ENCODE measurements at places on chromosomes 4 and X.
A peak's percentile ranks its signal among the peaks of the same experiment; 100 is the strongest.

DNA sequence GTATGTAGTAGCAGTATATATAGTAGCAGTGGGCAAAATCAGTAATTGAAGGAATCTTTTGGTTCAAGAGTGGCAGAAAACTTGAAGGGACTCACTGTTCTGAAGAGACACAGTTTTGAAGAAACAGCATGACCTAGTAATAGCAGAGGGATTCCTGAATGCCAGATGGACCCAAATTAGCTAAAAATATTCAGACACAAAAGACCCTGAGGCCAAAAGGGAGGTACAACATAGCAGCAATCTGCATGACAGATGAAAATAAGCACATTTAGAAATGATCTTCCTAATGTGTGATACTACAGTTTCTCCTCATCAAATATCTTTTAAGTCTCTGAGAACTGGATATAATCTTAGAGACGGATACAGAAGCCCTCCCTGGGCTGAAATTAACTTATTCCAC is 536.6 kb downstream of the PPARGC1A start:
- no peak for DNase-seq

- peak; percentile 5 for DNase-seq
Measured at GRCh38 chr4:122576261-122577188, 44.3 kb downstream of the IL21 start.

GRCh38 chrX:2705046-2705832 is 14.1 kb downstream of the CD99 start:
- no peak for DNase-seq

DNA sequence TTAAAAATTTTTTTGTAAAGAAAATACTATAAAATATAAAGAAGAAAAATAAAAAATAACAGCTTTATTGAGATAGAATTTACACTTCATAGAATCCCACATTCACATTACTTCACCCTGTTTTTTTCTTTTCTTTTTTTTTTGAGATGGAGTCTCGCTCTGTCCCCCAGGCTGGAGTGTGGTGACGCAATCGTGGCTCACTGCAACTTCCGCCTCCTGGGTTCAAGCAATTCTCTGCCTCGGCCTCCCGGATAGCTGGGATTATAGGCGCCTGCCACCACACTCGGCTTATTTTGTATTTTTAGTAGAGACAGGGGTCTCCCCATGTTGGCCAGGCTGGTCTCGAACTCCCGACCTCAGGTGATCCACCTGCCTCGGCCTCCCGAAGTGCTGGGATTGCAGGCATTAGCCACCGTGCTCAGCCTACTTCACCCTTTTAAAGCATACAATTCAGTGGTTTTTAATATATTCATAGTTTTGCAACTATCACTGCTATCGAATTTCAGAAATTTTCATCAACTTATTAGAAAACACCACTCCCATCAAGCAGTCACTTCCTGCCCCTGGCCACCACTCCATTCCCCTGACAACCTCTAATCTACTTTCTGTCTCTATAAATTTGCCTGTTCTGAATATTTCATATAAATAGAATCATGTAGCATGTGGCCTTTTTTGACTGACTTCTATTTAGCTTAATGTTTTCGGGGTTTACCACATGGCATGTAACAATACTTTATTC is 48.7 kb downstream of the TMEM131L start:
- no peak for DNase-seq

GRCh38 chr4:73868206-73869129 is 725 bp upstream of the CXCL1 start:
- DNase-seq: no peak

DNA sequence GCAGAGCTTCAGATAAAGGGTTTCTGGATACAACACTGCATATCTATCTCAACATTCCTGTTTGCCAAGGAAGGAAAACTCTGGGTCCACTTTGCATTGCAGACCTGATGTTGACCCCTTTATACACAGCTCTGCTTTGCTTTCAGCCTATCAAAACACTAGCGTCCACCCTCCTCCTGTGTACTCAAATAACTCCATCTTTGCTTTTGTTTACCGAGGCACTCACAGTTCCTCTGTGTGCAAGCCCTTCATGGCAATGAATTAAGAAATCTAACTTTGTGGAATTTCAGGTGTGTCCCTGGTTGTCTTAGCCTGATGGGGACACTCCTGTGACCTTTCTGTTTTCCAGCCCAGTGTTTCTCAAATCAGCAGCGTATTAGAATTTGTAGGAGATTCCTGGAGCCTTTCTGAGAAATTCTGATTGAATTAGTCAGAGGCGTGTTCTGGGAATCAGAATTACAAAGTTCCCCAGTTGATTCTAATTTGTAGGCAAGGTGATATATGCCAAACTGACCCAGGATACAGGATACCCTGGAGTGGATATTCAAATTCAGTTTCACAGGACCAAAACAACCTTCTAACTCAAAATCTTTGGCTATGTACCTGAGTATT is 68.6 kb downstream of the DTHD1 start:
- DNase-seq: no peak

- no peak for DNase-seq
Measured at GRCh38 chr4:180150818-180151217, 2092.4 kb upstream of the TENM3 start.

DNA sequence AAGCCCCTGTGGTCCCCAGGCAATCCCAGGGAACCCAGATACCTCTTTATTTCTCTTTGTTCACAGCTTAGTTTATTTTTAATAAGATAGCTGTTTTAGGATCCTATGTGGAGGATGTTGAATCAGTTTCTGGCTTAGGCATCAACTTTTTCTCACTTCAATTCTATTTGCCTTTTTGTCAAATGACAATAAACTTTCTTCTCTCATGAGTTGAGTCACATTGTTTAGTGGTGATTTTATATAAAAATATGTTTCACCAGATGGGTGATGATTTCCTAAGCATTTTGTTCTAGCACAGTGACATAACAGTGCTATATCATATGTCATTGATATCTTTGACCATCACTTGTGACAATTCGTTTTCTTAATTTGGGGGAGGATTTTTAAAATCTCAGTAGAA is 198.1 kb upstream of the PUDP start:
- no peak for DNase-seq

DNA sequence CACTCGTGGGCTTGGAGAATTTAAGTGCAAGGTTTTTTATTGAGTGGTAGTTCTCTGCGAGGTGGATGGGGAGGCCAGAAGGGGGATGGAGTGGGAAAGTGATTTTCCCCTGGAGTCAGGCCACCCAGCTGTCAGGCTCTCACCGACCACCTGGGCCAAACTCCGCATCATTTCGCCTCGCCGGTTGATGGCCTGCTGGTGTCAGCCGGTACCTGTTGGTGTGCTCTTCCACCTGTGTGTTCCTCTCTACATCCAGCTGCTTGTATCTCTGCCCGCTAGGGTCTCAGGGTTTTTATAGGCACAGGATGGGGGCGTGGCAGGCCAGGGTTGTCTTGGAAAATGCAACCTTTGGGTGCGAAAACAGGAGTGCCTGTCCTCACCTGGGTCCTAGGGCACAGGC is 200.9 kb downstream of the DACH2 start:
- DNase-seq: no peak

GRCh38 chr4:7160439-7160838 is 31.9 kb upstream of the SORCS2 start:
- DNase-seq: no peak

GRCh38 chr4:11415409-11416070 is 13.2 kb downstream of the HS3ST1 start:
- no peak for DNase-seq

DNA sequence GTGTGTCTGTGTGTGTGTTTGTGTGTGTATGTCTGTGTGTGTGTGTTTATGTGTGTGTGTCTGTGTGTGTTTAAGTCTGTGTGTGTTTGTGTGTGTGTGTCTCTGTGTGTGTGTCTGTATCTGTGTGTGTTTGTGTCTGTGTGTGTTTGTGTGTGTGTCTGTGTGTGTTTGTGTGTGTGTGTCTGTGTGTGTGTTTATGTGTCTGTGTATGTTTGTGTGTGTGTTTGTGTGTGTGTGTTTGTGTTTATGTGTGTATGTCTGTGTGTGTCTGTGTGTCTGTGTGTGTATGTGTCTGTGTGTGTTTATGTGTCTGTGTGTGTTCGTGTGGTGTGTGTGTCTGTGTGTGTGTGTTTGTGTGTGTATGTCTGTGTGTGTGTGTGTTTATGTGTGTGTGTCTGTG is 11.4 kb downstream of the IL9R start:
- DNase-seq: no peak

GRCh38 chr4:78059524-78059889 is 2.4 kb downstream of the FRAS1 start:
- no peak for DNase-seq

DNA sequence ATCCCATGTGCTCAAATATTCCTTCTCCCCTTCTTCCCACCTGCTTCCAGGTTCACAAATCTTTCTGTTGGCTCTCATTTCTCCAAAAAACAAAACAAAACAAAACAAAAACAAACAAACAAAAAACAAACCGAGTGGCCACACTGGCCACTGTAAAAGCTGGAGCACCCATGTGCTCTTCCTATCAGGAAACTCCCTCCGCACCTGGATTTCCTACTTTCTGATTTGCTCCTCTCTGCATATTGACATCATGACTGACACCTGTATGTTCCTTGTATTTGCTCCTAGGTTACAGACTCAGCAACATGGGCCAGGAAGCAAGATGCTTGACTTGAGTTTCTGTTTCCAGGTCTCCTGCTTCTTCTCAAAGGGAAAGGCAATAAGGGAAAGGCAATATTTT is 258.8 kb downstream of the GPC3 start:
- no peak for DNase-seq

GRCh38 chrX:72399816-72400215 is 94.1 kb upstream of the CITED1 start:
- DNase-seq: no peak

GRCh38 chrX:134006484-134007161 is 21.2 kb upstream of the GPC3 start:
- DNase-seq: no peak

DNA sequence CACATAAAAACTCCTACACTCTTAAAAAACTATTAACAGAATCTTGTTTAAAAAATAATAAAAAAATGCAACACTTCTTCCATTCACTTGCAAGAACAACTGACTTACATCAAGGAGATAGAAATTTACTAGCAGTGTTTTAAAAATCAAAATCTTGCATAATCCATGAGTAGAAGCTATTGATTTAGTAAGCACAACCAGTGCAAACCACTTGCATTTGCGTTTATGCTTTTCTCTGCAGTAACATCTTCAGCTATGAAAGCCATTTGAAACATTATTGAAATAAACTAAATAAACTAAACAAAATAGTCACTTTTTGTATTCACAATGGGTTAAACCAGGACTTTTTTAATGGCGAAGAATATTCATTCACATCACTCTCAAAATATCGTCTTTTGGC is 389.2 kb upstream of the EMCN start:
- DNase-seq: no peak

DNA sequence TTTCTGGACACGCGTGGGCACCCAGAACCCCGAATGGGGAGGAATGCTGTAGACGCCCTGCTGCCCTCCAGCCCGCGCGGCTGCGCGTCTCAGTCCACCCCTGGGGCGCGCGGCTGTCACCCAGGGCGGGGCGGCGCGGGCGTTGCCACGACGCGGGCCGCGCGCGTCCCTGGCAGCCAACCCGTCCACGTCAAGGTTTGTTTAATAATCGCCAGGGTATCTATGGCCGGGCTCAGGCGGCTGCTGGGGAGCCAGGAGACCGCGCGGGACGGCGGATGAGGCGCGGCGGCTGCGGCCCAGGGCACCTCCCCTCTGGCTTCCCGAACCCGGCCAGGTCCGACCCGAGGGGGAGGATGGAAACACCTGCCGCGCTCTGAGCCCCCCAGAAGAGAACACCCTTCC is at the start of gene SPATA18:
SPATA18 (plus strand) TSS at position 92 of the 402 bp plus-strand sequence. CDS start 401 bp downstream, outside the sequence.
- no peak for DNase-seq

- no peak for DNase-seq
Measured at GRCh38 chrX:107454302-107454701, 4.8 kb downstream of the FRMPD3 start.
